Progenitor cell of endocrine pancreas (in vitro differentiated cells): ENCODE measurements at places on chromosomes 16 and 17. TPM values are rescaled to one million over a fixed set of nuclear protein-coding genes. Genes with fewer than 3 reads are reported as not detected.

RNF157 gene
- 43.5 and 45.9 TPM in 2 replicates for total RNA-seq

CTRB1 gene
- not detected in 2 replicates for total RNA-seq

SMIM5 gene
- 3.3 and 4.4 TPM in 2 replicates for total RNA-seq

- no peak for DNase-seq
Measured at GRCh38 chr16:52497067-52497816, 49.7 kb downstream of the TOX3 start.

DNA sequence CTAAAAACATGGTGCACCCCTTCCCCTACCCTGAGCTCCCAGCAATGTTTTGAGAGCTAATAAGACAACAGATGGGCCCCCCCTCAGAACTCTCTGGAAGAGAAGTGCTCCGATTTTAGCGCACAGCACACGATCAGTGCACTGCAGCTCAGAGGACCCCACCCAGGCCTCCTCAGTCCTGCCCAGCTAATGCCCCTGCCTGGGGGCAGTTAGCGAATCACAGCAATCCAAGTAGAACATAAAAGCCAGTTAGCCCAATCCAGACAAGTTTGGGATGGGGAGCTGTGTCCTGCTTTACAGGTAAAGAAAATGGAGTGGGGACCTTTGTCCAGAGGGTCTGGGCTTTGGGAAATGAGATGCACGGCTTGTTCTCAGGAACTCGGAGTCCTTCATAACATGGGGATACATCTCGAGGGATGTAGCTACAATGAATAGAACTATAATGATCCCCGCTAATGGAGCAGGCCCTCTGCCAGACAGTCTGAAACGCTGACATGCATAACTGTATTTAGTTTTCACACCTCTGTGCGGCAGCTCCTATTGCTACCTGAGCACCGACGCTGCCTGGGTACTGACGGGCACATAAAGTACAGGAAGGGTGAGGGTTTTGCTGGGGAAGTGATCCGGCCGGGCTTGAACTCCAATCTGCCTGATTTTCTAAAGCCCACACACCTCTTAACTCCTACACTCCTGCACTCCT, 29.7 kb upstream of the CDC42EP4 start:
- DNase-seq: no peak

DNA sequence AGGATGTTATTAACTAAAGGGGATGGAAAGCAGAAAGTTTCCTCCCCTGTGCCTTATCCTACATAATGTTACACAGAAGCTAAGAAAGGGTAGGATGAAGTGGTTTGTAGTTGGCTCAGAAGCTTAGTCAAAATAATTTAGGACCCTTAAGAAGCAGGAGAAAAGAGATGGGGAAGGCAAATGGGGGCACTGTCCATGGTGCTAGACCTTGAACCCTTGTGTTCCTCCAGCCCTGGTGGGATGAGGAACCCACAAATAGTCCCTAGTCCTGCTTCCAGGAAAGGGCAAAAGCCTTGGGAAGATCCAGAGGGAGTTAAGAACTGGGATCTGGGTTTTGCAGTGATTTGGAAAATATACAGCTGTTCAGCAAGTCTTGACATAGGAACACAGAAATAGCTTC, 54.5 kb downstream of the SLC5A11 start:
- DNase-seq: no peak

GRCh38 chr16:68332411-68333121, 21.7 kb downstream of the PRMT7 start:
- no peak for DNase-seq

DNA sequence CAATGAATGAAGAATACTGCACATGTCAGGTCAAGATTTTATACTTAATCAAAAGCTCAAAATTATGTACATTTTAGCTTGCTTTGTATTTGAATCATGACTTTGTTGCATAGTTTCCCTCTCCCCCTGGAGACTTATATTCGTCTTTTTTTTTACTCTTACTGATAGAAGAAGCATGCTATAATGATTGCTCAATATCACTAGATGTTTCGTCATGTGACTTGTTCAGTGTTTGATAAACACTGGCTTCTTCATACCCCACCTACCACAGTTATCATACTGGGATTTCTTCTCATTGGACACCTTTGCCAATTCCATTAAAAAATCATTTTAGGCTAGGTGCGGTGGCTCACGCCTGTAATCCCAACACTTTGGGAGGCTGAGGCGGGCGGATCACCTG, 148.7 kb downstream of the FTO start:
- DNase-seq: no peak

DNA sequence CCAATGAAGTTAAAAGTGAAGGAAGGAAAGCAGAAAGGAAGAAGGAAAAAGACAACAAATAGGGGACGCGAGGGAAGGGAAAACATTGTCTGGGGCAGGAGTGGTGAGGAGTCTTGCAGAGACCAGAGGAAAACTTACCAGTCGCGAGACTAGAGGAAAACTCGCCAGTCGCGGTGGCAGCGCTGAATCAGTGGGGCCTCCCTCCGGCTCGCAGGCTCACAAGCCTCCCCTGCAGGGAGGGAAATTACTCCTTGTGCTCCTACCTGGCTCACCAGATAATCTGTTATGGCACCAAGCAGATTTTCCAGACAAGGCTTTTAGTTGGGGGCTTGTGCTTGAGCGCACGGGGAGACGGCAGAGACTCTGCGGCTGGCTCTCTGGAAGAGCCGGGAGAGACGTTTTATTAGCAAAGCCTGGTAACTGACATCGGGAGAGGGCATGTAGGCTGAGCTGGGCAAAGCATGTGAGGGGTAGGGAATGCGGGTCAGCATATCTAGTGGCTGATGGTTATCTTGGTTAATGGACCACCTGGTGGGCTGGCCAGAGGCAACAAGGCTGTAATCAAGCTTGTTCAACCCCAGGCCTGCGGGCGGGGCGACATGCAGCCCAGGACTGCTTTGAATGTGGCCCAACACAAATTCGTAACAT, 37.1 kb downstream of the LCMT1 start:
- DNase-seq: no peak

DNA sequence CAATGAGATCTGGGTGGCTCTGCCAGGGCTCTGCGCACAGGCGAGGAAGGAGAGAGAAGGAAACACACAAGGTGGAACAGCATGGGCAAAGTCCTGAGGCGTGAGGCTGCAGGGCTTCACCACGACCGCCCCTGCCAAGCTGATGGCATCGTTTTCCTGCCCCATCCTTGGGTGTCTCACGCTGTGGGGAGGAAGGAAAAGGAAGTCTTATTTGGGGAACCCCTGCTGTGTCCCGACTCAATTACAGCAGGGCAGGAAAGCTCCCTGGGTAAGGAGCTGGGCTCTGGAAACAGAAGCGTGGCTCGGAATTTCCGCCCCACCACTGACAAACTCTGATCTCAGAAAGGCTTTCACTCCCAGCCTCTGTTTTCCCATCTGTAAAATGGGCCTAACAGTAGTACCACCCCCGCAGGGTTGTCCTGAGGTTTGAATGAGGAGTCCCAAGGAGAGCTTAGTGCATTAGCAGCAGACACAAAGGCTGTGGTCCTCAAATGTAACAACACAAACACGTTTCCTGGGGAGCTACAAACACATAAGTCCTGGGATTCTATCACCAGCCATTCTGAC, 3.2 kb upstream of the CDH5 start:
- no peak for DNase-seq
